ENCODE measurements at places on chromosomes 3 and 15.

GRCh38 chr3:67866571-67866970 lies 212.2 kb upstream of the SUCLG2 start:
- no peak for DNase-seq

DNA sequence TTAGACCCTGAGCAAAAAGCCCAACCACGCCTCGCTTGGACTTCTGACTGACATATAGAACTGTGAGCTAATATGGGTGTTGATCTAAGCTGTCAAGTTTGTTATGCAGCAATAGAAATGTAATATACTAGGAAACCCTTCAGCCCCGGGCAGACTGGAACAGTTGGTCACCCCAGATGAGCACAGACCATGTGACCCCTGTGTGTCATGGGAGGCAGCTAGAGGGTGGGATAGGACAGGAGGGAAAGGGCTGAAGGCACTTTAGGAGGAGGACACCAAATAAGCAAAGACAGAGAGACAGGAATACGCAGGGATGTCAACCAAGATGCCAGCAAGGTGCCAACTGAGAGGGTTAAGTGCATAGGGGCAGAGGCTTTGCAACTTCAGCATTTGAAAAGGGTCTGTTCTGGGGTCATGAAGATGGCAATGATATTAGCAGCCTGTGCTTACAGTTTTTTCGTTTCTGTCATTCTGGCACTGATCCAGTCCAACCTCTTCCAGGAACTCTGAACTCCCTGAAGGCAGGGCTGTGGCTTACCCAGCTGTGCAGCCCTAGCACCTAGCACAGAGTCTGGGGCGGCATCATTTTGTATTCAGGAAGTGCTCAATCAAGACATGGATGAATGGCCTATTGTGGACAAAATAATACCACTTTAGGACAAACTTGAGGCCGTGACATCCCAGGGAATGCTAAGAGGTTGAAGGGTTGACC lies 51.4 kb downstream of the HES1 start:
- DNase-seq, result no peak

DNA sequence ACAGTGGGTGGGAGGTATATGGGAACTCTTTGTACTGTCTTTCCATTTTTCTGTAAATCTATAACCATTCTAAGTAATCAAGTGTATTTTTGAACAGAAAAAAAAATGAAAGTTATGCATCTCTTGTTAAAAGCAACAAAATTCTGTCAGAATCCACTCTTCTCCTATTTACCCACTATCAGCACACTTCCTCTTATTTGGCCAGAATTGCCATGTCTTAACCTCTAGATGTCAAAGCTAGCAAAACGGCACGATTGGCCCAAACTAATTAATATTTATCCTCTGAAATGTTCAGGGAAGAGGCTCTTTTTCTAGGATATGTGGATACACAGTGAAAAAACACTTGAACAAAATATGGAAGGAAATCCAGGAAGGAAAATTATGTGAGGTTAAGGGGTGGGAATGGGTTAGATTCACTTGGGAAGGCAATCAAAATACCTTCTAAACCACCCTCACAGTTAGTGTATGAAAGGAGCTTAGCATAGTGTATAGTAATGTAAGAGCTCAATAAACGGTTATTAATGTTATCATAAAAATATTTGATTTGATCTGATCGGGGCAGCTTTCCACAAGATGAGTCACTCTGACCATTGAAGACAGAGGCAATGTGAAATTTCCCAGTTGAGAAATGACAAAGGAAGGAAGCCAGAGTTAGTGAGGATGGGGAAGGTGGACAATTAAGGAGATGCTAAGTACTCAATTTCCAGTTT lies 20.1 kb upstream of the TGFBR2 start:
- no peak for DNase-seq

- no peak for DNase-seq
These were observed 94.6 kb upstream of the SNTN start for GRCh38 chr3:63557912-63558311.
